Metanephros (tissue), 2 donors: ENCODE measurements at places on chromosomes 11 and 22. TPM values are rescaled to one million over a fixed set of nuclear protein-coding genes. Genes with fewer than 3 reads are reported as not detected.

Gene KRTAP5-8
- total RNA-seq = 1.1 TPM

Gene CCDC188
- 0.35 TPM for total RNA-seq

Gene SCO2
- total RNA-seq = 0.47 TPM

Gene TUG1
- total RNA-seq = 118 TPM

Gene MYOD1
- 11.8 TPM for total RNA-seq

Gene TSGA10IP
- not detected for total RNA-seq

Gene BTBD18
- not detected for total RNA-seq

Gene ZBTB16
- total RNA-seq = 31.9 TPM

Gene PATE2
- total RNA-seq = not detected

Gene GDPD5
- 22.1 TPM for total RNA-seq

Gene HBB
- total RNA-seq = 1,761 TPM

Gene DDIAS
- total RNA-seq = 4.6 TPM

Gene PAMR1
- total RNA-seq = 18.7 TPM

Gene NRXN2
- total RNA-seq = 33.2 TPM

Gene SNX32
- 1.9 TPM for total RNA-seq

Gene FXYD2
- 420 TPM for total RNA-seq

Gene CD3D
- 1.4 TPM for total RNA-seq

Gene EHF
- total RNA-seq = 34.0 TPM

Gene CHRDL2
- 0.64 TPM for total RNA-seq

Gene OR51B4
- total RNA-seq = 1.5 TPM

Gene SHANK3
- 23.5 TPM for total RNA-seq

Gene ZNF214
- 7.0 TPM for total RNA-seq

Gene PACS1
- total RNA-seq = 53.9 TPM

Gene UPK2
- 7.9 TPM for total RNA-seq

Gene DLG2
- 21.3 TPM for total RNA-seq

Gene SLC7A4
- 1.3 TPM for total RNA-seq

Gene CACNA1I
- 0.18 TPM for total RNA-seq
